ENCODE measurements at places on chromosomes 2 and 18.

GRCh38 chr18:79942786-79943607, 8.5 kb downstream of the SLC66A2 start:
- no peak for DNase-seq

DNA sequence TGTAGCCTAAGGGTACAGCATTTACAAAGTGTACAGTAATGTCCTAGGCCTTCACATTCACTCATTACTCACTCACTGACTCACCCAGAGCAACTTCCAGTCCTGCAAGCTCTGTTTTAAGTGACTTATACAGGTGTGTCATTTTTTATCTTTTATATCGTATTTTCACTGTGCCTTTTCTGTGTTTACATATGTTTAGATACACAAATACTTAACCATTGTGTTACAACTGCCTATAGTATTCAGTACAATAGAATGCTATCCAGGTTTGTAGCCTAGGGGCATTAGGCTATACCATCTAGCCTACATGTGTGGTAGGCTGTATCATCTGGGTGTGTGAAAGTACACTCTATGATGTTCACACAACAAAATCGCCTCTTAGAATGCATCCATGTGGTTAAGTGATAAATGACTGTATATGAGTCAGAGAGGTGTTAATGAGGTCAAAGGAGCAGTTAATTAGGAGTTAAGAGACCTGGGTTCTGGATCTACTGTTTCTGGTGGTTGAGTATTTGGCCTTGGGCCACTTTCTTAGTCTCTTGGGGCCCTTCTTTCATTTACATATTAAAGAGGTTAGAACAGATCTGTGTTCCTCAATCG, 149.1 kb downstream of the GREB1L start:
- DNase-seq: peak; percentile 98

GRCh38 chr2:109615637-109616144, 1.5 kb downstream of the SOWAHC start:
- DNase-seq: no peak

GRCh38 chr2:1793868-1794445, 49.6 kb upstream of the PXDN start:
- no peak for DNase-seq

DNA sequence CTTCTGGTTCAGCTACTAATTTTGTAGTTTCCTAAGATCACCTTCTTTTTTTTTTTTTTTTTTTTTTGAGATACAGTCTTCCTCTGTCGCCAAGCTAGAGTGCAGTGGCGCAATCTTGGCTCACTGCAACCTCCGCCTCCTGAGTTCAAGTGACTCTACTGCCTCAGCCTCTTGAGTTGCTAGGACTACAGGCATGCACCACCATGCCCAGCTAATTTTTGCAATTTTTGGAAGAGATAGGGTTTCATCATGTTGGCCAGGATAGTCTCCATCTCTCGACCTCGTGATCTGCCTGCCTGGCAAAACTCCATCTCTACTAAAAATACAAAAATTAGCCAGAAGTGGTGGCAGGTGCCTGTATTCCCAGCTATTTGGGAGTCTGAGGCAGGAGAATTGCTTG, 301.5 kb upstream of the TFPI start:
- no peak for DNase-seq

- DNase-seq: no peak
Measured at GRCh38 chr2:109226128-109226527, 97.1 kb downstream of the SH3RF3 start.

GRCh38 chr2:166454006-166454595, 39.9 kb downstream of the SCN7A start:
- DNase-seq: no peak

DNA sequence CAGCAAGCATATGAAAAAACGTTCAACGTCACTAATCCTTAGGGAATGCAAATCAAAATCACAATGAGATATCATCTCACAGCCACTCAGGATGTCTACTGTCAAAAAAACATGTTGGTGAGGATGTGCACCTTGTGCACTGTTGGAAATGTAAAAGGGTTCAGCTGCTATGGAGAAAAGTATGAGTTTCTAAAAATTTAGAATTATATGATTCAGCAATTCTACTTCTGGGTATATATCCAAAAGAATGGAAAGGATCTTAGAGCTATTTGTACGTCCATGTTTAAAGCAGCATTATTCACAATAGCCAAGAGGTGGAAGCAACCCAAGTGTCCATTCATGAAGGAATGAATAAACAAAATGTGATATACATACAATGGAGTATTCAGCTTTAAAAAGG, 50.0 kb downstream of the CFAP210 start:
- no peak for DNase-seq

GRCh38 chr2:120770176-120770575, 34.5 kb downstream of the GLI2 start:
- no peak for DNase-seq

- DNase-seq: no peak
Measured at GRCh38 chr18:46419391-46420141, 237.5 kb downstream of the LOXHD1 start.

DNA sequence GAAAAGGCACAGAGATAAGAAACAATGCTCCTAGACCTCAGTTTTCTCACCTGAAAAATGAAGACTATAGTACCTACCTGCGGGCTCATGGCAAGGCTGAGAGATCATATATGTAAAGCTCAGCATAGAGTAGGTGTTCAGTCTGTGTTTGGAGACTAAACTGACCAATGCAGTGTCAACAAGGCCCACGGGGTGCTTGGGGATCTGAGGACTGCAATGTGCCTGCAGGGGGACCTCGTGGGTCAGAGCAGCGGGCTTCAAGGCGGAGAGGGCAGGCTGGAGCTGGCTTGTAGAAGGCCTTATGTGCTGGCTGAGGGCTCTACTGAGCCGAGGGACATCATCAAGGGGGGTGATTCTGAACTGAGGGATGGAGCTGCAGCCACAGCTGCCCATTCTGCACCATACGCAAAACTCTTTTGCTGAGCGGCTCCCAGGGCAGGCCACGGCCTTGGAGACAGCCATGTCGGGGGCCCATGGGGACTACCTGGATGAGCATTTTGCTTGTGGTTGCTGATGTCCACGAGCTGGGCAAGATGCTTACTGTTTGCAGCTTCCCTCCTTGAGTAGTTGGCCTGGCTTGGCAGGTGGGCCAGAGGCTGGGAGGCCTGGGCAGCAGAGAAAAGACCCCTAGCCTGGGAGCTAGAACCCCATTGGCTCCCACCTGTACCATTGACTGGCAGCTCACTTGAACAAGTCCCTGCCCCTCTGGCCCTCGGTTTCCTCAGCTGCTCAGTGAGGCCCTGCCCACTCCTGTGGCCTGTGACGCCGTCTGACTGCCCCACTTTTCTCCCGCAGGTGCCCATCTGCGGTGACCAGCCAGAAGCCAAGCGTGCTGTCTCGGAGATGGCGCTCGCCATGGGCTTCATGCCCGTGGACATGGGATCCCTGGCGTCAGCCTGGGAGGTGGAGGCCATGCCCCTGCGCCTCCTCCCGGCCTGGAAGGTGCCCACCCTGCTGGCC, 23.5 kb downstream of the STEAP3 start:
- no peak for DNase-seq

DNA sequence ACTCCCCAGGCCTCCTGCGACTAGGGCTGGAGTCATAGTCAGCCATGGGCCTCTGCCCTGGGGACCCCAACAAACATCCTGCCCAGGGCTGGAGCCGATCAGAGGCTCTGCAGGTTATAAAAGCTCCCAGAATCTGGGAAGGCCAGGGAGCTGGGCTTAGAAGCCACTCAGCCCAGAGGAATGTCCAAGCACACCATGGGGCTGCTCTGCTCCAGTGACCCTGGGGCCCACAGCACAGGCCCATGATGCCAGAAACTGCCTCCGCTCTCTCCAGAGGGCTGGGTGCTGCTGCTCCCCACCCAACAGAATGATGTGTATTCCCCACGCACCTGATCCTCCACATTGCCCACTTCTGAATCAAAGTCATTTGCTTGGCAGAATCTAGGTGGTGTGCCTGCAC, 88.5 kb downstream of the ARMC9 start:
- no peak for DNase-seq

DNA sequence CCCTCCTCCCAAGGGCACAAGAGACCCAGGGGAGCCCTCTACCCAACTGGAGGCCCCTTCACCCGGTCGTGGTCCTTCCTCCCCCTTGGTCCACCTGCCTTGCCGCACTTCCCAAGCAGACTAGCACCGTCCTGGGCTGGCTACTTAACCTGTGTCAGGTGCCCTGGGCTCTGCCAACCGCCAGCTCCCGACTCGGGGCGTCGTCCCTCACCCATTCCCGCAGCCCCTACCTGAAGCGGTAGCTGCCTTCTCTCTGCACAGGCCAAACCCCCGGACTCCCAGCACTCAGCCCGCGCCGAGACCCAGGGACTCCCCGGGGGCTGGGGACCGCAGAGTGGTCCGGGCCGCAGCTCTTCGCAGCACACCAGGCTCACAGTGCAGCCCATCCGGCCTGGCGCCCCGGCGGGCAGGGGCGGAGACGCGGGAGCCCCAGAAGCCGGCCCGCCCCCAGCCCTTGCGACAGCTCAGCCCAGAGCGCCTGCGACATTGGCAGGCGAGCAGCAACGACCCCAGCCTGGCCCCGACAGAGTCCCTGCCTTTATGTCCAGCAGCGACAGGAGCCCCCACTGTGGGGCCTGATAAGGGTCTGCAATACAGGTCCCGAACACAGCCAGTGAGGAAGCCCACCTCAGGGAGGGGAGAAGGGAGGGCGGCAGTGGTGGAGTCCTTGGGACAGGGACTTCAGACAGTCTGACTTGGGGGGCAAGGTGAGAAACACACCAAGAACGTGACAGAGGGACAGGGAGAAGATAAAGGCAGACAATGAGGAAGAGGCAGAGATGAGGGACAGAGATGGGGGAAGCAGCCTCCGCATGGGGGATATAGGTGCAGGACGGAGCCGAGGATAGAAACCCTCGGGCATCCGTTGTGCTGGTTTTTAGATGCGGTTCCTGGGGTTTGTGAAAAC, 31.0 kb upstream of the TNS1 start:
- DNase-seq: no peak

- DNase-seq: no peak
Measured at GRCh38 chr2:208255557-208256106, 761 bp upstream of the IDH1 start.

GRCh38 chr2:216632346-216632951, 771 bp upstream of the IGFBP2 start:
- peak; percentile 85 for DNase-seq

DNA sequence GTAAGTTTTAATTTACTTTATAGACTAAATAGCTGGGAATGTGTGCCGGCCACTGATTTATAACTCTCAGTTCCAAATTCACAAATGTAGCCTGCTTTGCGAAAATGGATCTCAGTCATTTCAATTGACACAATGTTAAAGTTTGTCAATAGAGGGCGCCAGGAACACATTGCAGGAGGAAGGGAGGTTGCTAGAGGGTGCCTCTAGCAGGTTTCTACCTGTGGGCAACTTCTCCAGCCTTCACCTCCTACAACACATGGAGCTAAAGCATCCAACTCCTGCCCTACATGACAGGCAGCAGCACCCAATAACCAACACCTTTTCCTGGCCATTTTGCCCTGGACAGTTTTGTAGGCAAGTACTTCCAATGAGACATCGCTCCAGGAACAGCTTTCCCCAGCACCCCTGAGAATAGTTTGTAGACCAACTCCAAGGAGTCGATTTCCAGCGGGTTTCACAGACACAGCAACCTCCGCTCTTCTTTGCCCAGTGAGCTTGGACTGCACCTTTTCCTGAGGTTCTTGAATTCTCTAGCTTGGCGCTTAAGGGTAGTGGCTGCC, 784.8 kb upstream of the CDH2 start:
- peak; percentile 90 for DNase-seq

DNA sequence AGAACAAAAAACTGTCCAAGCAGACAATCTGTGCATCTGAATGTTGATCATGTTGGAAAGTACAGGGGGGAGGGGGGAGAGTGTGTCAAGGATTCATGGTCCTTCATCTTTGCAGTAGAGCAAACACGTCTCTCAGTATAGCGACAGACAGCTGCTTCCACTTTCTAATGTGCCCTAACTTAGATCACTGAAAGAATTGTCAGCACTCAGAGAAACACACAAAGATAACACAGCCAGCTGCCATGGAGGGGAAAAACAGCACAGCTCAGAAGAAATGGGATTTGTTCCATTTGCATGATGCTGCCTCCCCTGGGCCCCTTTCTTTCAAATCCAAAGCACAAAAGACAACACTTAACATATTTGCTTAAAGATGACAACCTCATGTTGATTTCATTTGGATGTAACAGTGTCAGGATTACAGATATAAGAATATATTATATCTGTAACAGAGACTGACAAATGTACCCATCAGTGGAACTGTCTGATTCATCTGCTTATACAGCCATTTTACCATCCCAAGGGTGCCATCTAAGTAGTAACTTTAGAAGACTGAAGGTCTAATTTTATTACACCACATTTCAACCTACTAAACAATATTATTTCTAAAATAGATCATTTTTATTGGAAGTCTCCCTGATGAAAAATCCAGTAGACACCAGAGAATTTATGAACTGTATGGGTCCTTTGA, 17.7 kb downstream of the FIGN start:
- no peak for DNase-seq

DNA sequence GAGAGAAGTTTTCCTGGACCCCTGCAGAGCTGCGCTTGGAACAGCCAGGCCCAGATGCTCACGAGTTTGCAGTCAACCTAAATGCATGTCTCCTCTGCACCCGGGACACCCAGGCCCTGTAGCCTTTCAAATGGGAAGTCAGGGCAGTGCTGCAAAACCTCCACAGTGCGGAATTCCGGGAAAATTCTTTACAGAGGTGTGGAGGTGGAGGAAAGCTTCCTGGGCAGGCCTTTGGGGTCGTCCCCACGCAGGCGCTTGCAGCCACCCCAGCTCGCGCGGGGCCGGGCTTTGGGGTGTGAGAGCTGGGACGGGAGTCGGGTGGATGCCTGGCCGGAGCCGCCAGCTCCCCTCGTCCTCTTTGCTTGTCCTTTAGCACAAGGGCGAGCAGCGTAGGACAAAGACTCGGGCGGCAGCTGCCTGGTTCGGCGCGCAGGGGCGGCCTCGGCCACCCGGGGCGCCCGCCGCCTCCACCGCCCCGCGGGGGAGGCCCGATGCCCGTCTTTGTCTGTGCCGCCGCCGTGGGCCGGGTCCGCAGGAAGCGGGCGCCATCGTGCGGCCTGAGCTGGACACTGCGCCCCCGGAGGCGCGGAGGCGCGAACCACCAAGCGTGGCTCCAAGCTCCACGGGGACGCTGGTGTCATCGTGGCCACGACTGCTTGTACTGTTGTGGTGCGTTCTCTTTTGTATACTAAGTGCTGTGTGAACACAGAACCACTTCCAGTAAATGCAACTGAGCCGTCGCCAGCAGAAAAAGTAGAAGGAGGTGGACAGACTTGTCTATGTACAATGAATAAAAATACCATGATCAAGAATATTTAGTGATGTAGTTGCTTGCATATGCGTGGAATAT, 28.2 kb upstream of the BCL11A start:
- DNase-seq: peak; percentile 69

Data from NCI-H146 (cell line).